ENCODE measurements at places on chromosomes 7 and 10. TPM values are rescaled to one million over a fixed set of nuclear protein-coding genes. Genes with fewer than 3 reads are reported as not detected.

Gene NAT16
- not detected for total RNA-seq

Gene TMEM26
- total RNA-seq = not detected

Gene TAC1
- total RNA-seq = 0.68 TPM

Gene PIK3AP1
- 1.7 TPM for total RNA-seq

Gene DDC
- not detected for total RNA-seq

Gene GRM3
- 13.6 TPM for total RNA-seq

Gene LMOD2
- not detected for total RNA-seq

Gene WNT16
- not detected for total RNA-seq

Gene H2BK1
- total RNA-seq = not detected

Gene TLL2
- total RNA-seq = 1.3 TPM

Gene TMEM243
- 21.0 TPM for total RNA-seq

DNA sequence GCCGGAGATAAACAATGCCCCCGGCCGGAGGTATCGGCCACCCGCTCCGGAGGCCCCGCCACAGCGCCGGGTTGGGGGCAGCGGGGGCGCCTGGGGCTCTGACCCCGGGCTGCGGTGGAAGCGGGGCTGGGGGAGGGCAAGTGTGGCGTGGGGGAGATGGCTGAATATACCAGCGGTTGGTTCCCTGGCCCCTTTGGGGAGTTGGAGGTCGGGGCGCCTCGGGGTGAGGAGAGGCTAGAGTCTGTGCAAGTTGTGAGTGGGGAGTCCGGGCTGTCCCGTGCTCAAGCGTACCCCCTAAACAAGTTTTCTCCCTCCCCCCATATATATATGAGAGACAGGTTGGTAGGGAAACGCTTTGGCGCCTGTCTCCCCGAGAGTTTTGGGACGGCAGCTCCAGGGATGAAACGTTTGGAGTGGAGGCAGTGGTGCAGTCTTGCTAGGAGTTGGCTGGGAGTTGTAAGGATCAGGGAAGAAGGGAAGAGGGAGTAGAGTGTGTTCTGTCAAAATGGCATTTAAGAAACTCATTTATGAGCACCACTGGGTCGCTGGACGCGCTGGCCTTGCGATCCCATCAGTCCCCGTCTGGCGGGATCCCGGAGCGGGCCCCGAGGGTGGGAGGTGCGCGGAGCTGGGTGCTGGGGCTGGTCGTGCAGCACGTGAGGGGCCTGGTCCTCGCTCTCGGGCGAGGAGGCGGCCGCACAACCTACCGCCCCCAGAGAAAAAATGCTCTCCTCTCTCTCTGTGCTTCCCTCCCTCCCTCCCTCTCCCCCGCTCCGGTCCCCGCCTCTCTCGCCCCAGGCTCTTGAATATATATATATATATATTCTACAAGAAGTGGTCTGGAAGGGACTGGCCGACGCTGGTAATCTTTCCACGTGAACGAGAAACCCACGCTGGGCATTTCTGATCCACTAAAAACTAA is 1.1 kb downstream of the TET1 start:
- DNase-seq = peak; percentile 50

GRCh38 chr7:89223900-89224395 is 428.4 kb upstream of the TEX47 start:
- no peak for DNase-seq

- no peak for DNase-seq
Measured at GRCh38 chr10:11154333-11154732, 136.7 kb downstream of the CELF2 start.

GRCh38 chr7:4702961-4703512 is 20.9 kb downstream of the FOXK1 start:
- DNase-seq = no peak

DNA sequence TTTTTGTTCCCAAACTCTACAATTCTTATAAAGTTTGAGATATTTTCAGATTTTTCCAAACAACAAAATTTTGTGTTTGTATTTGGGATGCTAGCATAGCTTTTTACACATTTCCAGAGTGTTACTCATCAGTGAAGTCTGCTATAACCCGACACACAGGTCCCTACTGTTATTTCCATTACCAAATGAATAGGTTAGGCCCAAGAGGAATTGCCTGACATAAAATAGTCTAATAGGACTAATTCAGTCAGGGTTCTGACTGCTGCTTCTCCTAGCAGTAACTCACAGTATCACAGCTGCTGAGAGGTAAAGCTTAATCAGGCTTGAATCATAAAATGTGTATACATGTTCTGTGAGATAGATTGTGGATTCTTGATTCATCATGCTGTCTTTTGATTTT is 49.1 kb upstream of the STRIP2 start:
- DNase-seq = no peak

DNA sequence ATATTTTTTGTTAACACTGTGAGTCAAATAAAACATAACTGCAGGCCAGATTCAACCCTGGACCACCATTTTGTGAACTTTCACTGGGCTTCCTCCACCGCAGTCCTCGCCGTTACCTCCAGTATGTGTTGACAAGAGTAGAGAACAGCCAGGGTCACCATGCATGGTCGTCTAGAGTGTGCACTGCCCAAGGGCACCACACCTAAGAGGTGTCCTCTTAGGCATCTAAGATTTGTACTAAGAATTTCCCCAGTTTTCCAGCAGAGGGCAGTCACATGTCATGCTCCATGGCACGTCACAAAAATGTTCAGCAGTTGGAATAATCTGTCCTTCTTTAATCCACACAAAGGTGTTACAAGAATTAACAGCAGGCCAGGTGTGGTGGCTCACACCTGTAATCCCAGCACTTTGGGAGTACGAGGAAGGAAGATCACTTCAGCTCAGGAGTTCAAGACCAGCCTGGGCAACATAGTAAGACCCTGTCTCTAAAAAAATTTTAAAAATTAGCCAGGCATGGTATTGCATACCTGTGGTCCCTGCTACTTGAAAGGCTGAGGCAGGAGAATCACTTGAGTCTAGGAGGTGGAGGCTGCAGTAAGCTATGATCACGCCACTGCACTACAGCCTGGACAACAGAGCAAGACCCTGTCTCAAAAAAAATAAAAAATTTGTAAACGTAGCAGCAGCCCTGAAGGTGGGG is 71.2 kb upstream of the FOXK1 start:
- peak; percentile 76 for DNase-seq

GRCh38 chr7:140940898-140941297 is 16.2 kb upstream of the BRAF start:
- DNase-seq = no peak

GRCh38 chr10:44198780-44199097 is 186.2 kb downstream of the CXCL12 start:
- no peak for DNase-seq

DNA sequence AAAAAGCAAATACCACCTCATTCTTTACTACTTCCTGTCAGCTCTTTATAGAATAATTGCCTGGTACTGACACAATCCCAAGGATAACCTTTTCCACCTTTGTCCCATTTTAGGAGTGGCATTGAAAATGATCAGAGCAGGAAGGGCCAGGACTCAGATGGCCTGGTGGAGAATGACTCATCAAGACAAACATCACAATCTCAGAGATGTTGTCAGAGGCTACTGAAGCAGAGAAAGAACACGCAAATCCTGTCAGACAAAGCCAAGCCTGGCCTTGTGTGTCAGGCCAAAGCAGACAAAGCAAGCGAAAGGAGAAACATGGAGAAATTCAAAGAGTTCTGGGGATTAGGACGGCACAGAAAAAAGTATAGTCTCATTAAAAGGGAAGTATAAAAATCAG is 40.9 kb downstream of the NSUN6 start:
- peak; percentile 2 for DNase-seq

- DNase-seq = no peak
Measured at GRCh38 chr10:56633876-56634452, 272.9 kb upstream of the ZWINT start.

DNA sequence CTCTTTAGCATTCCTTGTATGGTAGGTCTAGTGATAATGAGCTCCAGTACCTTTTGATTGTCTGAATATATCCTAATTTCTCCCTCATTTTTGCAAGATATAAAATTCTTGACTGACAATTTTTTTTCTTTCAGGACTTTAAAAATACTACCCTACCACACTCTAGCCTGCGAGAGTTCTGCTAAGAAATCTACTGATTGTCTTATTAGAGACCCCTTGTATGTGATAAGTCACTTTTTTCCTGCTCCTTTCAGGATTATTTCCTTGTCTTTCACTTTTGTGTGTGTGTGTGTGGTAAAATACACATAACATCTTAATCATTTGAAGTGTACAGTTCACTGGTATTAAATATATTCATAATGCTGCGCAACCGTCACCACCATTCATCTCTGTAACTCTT is 68.7 kb upstream of the PPP1R9A start:
- DNase-seq = no peak

GRCh38 chr7:78472519-78472918 is 673.9 kb downstream of the PHTF2 start:
- no peak for DNase-seq

- DNase-seq = peak; percentile 62
Measured at GRCh38 chr7:25857376-25858067, 294.5 kb upstream of the NFE2L3 start.

DNA sequence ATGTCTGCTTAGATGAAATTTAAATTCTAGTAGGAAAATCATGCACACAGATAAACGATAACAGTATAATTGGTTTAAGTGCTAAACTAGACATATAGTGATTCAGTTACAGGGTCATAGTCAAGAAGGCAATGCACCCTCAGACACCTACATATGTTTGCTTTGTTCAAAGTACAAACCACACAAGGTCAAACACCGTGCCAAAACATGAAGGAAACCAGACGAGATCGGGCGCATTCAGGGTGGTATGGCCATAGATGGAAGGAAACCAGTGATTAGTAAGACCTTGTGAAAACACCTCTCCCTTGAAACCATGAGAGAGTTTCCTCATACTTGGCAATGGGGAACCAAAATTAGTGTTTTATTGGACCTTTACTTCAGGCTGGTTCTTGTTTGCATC is 906.9 kb downstream of the PCDH15 start:
- no peak for DNase-seq

- DNase-seq = no peak
Measured at GRCh38 chr10:80530251-80530650, 7.5 kb upstream of the SH2D4B start.

DNA sequence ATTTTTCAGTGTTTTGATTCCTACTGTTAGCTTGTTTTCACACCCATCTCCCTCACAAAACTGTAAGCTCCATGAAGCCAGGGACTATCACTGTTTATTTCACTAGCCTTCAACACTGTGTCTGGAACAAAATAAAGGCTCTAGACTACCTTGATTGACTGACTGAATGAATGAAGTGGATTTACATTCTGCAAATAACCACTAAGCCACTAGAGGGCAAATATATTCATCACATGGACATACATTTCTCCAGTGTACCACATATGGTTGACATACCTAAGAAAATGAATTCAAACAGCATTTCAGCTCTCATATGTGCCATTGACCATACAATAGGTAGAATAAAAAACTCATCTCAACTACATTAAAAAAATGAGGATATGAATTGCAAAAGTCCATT is 185.9 kb downstream of the RAB11FIP2 start:
- DNase-seq = peak; percentile 36
